ENCODE measurements at places on chromosomes 3 and 15. TPM values are rescaled to one million over a fixed set of nuclear protein-coding genes. Genes with fewer than 3 reads are reported as not detected.

GRCh38 chr15:88631464-88632028 is 7.3 kb upstream of the ISG20 start:
- H3K4me1 ChIP-seq = peaks cover 12% of the 10 kb centered on the region
- no peak overlapping the region for H3K27ac ChIP-seq

Gene SLC22A14
- polyA plus RNA-seq = 0.35 TPM

Gene CD86
- polyA plus RNA-seq = 0.38 TPM

DNA sequence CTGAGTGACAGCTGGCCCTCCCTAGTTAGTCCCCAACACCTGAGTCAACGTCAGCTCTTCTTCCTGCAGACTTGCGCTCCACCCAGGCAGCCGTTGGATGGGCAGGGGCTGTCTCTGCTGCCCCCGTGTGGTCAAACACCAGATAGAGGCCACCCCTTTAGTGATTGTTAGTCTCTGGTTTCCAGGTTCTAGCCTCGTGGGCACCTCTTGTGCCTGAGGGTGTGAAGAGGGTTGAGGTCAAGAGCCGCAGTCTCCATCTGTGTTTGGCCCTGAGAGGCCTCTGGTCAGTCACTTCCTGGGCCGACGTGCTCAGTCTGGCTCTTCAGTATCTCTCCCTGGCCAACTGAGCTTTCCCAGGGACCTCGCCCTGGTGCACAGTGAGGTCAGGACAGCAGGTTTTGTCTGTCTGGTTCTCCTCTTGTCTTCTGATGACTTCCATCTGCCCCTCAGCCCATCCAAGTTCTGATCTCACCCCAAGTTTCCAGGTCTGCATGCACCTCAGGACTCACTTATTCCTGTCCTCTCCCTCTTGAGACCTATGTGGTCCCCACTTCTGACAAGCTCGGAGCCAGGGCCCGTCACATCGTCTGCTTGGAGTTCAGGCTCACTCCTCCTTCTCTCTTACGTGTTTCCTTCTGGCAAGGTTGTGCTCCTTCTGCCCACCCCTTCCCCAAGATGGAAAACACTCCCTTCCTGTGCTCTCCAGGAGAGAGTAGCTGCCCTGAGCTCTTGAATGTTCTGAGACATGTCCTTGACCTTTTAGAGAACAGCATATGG is 20.9 kb downstream of the CD276 start:
- no peaks in the 10 kb centered on the region for H3K36me3 ChIP-seq
- H3K4me1 ChIP-seq = no peaks in the 10 kb centered on the region
- no peaks in the 10 kb centered on the region for H3K27me3 ChIP-seq

Gene C15orf62
- polyA plus RNA-seq = 0.46 TPM

DNA sequence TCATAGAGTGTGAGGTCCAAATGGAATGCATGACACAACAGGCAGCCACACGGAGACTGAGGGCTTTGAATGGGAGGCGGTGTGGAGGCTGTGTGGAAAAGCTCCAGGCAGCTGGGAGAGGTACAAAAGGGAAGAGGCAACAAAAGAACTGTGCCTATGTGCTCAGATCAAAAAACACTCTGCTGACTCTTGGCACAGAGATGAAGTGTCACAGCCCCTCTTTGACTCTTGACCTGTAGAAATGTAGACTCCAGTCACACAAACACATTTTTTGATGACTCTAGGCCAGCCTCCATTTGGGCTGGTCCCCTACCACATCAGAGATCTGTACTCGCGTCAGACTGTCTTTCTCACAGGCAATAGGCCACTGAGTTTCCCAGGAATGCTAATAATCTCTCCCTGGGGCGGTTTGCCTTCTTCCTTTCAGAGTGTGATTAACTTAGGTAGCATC is 456.0 kb downstream of the TUSC7 start:
- H3K36me3 ChIP-seq = no peaks in the 10 kb centered on the region
- DNase-seq = no peak
- no peaks in the 10 kb centered on the region for H3K27me3 ChIP-seq
- no peak overlapping the region for H3K4me3 ChIP-seq

DNA sequence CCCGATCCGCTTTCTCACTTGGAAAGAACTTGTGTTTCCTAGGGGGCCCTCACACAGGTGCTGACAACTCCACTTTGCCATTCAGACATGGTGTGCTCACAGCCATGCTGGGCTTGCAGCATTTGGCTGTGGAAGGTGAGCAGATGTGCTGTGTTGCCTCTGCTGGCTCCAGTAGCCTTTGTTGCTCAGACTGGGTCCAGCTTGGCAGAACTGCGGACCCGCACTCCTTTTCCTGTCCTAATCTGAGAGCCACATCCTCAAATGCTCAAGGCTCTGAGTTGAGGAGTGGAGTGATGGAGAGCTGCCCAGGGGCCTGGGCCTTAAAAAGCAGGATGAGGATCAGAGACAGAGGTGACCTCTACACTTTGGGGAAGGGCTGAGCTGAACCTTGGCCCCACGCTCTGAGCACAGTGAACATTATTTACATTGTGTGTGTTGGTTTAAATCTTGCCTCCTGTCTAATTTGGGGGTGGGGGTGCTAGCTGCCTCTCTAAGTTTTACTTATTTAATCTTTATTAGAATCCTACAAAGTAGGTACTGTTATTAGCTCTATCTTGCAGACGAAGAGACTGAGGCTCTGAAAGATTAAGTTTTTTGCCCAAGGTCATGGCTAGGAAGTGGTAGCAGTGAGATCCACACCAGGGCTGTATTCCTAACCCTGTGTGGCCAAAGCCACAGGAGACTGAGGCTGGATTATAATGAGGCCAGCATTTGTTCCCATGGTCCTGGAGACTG is 17.2 kb downstream of the ACOX2 start:
- H3K36me3 ChIP-seq = no peaks in the 10 kb centered on the region
- no peak overlapping the region for H3K4me3 ChIP-seq
- no peaks in the 10 kb centered on the region for H3K4me1 ChIP-seq
- no peak for DNase-seq
- no peaks in the 10 kb centered on the region for H3K27me3 ChIP-seq

GRCh38 chr3:32436816-32437189 is 45.1 kb downstream of the CMTM7 start:
- H3K36me3 ChIP-seq = no peaks in the 10 kb centered on the region
- no peaks in the 10 kb centered on the region for H3K27me3 ChIP-seq
- no peak for DNase-seq
- no peak overlapping the region for H3K27ac ChIP-seq
- H3K4me3 ChIP-seq = no peak overlapping the region

GRCh38 chr3:42175386-42176240 is 84.5 kb downstream of the TRAK1 start:
- DNase-seq = no peak
- no peaks in the 10 kb centered on the region for H3K36me3 ChIP-seq
- H3K27me3 ChIP-seq = no peaks in the 10 kb centered on the region
- no peak overlapping the region for H3K4me3 ChIP-seq

- DNase-seq = no peak
- H3K27ac ChIP-seq = peak overlapping the region; percentile 54
- peaks cover 10% of the 10 kb centered on the region for H3K4me1 ChIP-seq
- no peak overlapping the region for H3K4me3 ChIP-seq
- H3K27me3 ChIP-seq = no peaks in the 10 kb centered on the region
These were observed 866.3 kb upstream of the GBE1 start for GRCh38 chr3:82627733-82628132.

- no peaks in the 10 kb centered on the region for H3K27me3 ChIP-seq
- no peaks in the 10 kb centered on the region for H3K4me1 ChIP-seq
- H3K36me3 ChIP-seq = no peaks in the 10 kb centered on the region
- H3K27ac ChIP-seq = peak overlapping the region; percentile 6
- H3K4me3 ChIP-seq = no peak overlapping the region
These were observed 38.7 kb downstream of the WWTR1 start for GRCh38 chr3:149619136-149619535.

Gene FOXL2NB
- polyA plus RNA-seq = not detected

Data from pancreas (tissue), 10 donors.